Naive thymus-derived CD4-positive, alpha-beta T cell (primary cell): ENCODE measurements at places on chromosomes 4 and X. TPM values are rescaled to one million over a fixed set of nuclear protein-coding genes. Genes with fewer than 3 reads are reported as not detected.

DNA sequence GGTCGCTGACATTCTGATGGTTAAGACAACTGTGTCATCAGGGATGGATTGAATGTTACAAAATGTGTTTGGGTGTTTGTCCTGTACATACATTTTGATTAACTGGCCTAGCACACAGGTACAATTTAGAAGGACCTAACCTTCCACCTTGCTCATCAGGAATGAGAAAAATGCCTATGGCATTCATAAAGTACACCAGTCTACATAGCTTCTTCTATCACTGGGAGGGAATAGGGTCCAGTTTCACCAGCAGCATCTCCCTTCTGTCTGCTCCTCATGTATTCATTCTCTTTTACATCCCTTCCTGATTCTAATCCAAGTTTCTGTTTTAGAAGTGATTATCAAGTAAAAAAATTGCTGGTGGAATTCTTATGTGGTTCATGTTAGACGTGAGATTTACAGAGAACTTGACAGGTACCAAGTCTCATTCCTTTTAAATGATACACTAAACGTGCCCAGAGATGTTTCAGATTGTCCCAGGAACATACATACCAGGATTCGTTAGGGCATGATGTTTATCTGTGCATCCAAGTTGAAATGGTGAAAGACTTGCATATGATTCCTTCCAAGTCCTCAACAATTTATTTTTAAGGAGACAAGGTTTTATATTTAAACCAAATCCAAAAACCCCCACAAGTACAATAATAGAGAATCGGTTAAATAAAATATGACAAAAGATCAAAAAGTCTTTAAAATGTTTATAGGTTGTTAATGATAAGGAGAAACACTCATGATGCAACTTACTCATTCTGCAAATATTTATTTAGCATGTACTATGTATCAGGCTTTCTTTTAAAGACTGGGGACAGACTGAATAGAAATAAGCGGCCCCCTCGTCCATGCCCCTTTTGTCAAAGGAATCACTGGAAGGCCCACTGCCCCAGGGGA lies 359.1 kb downstream of the ZNF674 start:
- H3K4me1 ChIP-seq, result no peaks in the 10 kb centered on the region
- no peak overlapping the region for H3K4me3 ChIP-seq
- H3K27ac ChIP-seq, result no peak overlapping the region
- H3K27me3 ChIP-seq, result no peaks in the 10 kb centered on the region
- DNase-seq, result no peak
- H3K36me3 ChIP-seq, result no peaks in the 10 kb centered on the region

GRCh38 chr4:2390146-2390545 lies 28.3 kb downstream of the ZFYVE28 start:
- H3K36me3 ChIP-seq, result no peaks in the 10 kb centered on the region
- no peaks in the 10 kb centered on the region for H3K27me3 ChIP-seq
- DNase-seq, result no peak
- no peak overlapping the region for H3K4me3 ChIP-seq
- H3K27ac ChIP-seq, result no peak overlapping the region

GRCh38 chrX:153999359-154000037 lies 20.2 kb downstream of the IRAK1 start:
- no peak for DNase-seq
- H3K4me1 ChIP-seq, result peaks cover 4% of the 10 kb centered on the region
- no peaks in the 10 kb centered on the region for H3K27me3 ChIP-seq
- no peaks in the 10 kb centered on the region for H3K36me3 ChIP-seq
- no peak overlapping the region for H3K27ac ChIP-seq

GRCh38 chr4:40649321-40649720 lies 19.7 kb upstream of the RBM47 start:
- DNase-seq, result no peak
- H3K4me1 ChIP-seq, result no peaks in the 10 kb centered on the region
- no peak overlapping the region for H3K27ac ChIP-seq
- H3K36me3 ChIP-seq, result no peaks in the 10 kb centered on the region
- H3K27me3 ChIP-seq, result no peaks in the 10 kb centered on the region

DNA sequence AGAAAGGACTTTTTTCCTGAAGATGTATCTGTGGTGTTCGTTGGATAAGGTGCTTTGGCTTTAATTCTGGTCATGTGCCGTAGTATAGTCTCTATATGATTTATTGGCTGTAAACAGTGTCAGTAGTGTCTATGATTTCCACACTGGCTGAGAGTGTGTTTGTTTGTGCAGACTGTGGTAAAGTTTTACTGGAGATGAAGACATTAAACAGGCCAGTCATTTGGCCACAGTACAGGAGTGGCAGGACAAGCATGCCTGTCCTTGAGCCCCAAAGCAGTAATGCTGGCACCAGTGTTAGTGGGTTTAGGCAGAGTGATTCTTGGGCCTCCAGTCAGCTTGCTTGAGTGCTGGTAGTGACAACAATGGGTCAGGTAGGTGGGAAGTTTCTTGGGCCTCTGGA lies 1023.9 kb upstream of the GRID2 start:
- no peak overlapping the region for H3K27ac ChIP-seq
- H3K36me3 ChIP-seq, result no peaks in the 10 kb centered on the region
- DNase-seq, result no peak
- H3K4me3 ChIP-seq, result no peak overlapping the region
- H3K4me1 ChIP-seq, result no peaks in the 10 kb centered on the region

DNA sequence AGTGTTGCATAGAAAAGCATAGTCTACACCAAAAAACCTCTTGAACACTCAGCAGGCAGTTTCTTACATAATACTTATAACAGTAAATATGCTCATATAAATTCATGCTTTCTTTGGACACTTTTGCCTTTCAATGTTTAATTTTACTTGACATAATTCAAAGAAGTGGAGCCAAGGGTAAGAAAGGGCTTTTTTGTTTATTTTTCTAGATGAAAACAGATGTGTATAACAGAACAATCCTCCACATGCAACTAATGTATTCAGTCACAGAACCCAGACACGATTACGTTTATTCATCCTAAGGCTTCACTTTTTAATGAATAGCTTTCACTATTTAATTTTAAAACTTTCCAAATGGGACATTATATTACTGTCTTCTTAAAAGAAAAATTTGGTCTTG lies 58.0 kb upstream of the PTPN13 start:
- no peak for DNase-seq
- no peaks in the 10 kb centered on the region for H3K4me1 ChIP-seq
- no peaks in the 10 kb centered on the region for H3K27me3 ChIP-seq
- no peak overlapping the region for H3K27ac ChIP-seq
- H3K4me3 ChIP-seq, result no peak overlapping the region
- H3K36me3 ChIP-seq, result no peaks in the 10 kb centered on the region

GRCh38 chrX:96403446-96403845 lies 281.2 kb upstream of the DIAPH2 start:
- no peaks in the 10 kb centered on the region for H3K36me3 ChIP-seq
- H3K27me3 ChIP-seq, result no peaks in the 10 kb centered on the region
- H3K4me3 ChIP-seq, result no peak overlapping the region
- no peak for DNase-seq

- no peaks in the 10 kb centered on the region for H3K4me1 ChIP-seq
- H3K27ac ChIP-seq, result no peak overlapping the region
- no peak overlapping the region for H3K4me3 ChIP-seq
Measured at GRCh38 chr4:118767109-118767508, 68.8 kb downstream of the SEC24D start.

- no peaks in the 10 kb centered on the region for H3K36me3 ChIP-seq
- H3K4me3 ChIP-seq, result no peak overlapping the region
- no peaks in the 10 kb centered on the region for H3K4me1 ChIP-seq
- no peak for DNase-seq
- H3K27ac ChIP-seq, result no peak overlapping the region
- no peaks in the 10 kb centered on the region for H3K27me3 ChIP-seq
Measured at GRCh38 chr4:90357117-90357710, 230.0 kb downstream of the CCSER1 start.

GRCh38 chrX:69207216-69207615 lies 42.0 kb upstream of the PJA1 start:
- H3K27me3 ChIP-seq, result no peaks in the 10 kb centered on the region
- no peak overlapping the region for H3K27ac ChIP-seq
- DNase-seq, result no peak
- H3K4me1 ChIP-seq, result no peaks in the 10 kb centered on the region
- no peaks in the 10 kb centered on the region for H3K36me3 ChIP-seq

GRCh38 chr4:84051089-84051488 lies 448.0 kb downstream of the NKX6-1 start:
- H3K27ac ChIP-seq, result no peak overlapping the region
- DNase-seq, result no peak
- no peaks in the 10 kb centered on the region for H3K4me1 ChIP-seq
- H3K27me3 ChIP-seq, result no peaks in the 10 kb centered on the region
- H3K36me3 ChIP-seq, result no peaks in the 10 kb centered on the region

GRCh38 chr4:157023941-157024340 lies 52.0 kb upstream of the GLRB start:
- no peaks in the 10 kb centered on the region for H3K27me3 ChIP-seq
- H3K4me3 ChIP-seq, result no peak overlapping the region
- no peaks in the 10 kb centered on the region for H3K36me3 ChIP-seq

DNA sequence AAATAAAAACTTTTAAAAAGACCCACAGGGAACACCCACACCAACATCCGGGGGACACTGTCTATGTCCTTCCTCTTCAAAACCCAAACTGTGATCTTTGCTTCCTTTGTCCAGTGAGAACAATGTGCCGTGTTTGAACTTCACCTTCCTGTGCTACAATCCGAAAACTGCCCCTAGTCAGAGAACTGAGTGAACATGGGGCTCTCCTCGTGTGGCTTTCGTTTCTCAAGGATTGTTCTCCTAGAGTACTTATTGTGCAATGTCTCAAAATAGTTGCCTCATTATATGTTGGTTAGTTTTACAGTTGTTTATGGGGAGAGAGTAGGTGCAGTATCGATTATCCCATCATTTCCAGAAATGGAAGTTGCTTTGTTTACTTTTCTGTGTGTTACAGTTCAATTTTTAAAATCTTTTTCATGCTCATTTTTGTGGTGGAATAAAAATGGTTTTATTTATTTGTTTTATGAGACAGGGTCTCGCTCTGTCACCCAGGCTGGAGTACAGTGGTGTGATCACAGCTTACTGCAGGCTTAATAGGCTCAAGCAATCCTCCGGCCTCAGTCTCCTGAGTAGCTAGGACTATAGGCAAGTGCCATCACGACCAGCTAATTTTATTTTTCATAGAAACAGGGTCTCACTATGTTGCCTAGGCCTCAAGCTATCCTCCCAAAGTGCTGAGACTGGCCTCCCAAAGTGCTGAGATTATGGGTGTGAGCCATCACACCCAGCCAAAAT lies 29.9 kb downstream of the RBMX start:
- DNase-seq, result no peak
- no peak overlapping the region for H3K27ac ChIP-seq
- H3K36me3 ChIP-seq, result peaks cover 12% of the 10 kb centered on the region
- no peaks in the 10 kb centered on the region for H3K27me3 ChIP-seq
- no peak overlapping the region for H3K4me3 ChIP-seq

DNA sequence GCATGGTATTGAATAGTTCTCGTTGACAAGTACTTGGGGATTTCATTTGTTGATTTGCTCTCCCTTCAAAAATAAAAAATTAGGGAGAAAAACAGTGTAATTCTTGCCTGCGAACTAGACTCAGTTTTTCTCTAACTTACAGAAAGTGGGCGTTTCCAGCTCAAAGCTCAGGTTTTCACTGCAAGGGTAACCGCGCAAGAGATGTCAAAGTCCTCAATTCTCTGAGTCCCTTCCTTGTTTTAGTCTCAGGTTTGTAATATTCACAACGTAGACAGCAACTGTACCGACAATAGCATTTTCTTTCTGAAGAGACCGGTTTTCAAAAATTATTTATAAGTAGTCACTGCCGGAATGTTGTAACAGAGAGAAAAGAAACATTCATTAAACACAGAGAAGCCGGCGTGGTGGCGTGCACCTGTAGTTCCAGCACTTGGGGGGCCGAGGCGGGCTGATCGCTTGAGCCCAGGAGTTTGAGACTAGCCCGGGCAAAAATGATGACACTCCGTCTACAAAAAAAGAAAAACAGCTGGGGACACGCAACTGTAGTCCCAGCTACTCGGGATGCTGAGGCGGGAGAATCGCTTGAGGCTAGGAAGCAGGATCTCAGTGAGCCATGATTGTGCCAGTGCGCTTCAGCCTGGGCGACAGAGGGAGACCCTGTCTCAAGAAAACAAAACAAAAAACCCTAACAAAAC lies 774 bp downstream of the ZCCHC4 start:
- DNase-seq, result no peak
- H3K4me3 ChIP-seq, result peak overlapping the region; percentile 80
- H3K27ac ChIP-seq, result peak overlapping the region; percentile 71
- H3K4me1 ChIP-seq, result peaks cover 7% of the 10 kb centered on the region
- H3K36me3 ChIP-seq, result peaks cover 3% of the 10 kb centered on the region

DNA sequence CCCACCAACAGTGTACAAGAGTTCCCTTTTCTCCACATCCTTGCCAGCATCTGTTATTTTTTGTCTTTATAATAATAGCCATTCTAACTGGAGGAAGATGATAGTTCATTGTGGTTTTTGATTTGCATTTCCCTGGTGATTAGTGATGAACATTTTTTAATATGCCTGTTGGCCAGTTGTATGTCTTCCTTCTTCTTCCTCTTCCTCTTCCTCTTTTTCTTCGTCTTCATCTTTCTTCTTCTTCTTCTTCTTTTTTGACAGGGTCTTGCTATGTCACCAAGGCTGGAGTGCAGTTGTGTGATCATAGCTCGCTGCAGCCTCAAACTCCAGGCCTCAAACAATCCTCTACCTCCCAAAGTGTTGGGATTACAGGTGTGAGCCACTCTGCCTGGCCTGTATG lies 87.4 kb downstream of the CCDC160 start:
- H3K27me3 ChIP-seq, result no peaks in the 10 kb centered on the region
- no peaks in the 10 kb centered on the region for H3K36me3 ChIP-seq
- no peaks in the 10 kb centered on the region for H3K4me1 ChIP-seq
- DNase-seq, result no peak
- no peak overlapping the region for H3K27ac ChIP-seq

The SSX1 gene
- not detected for total RNA-seq

The CLDN34 gene
- not detected for total RNA-seq

The HELT gene
- total RNA-seq, result not detected

The RHOH gene
- total RNA-seq, result 239 TPM

The LRCH2 gene
- total RNA-seq, result not detected in 2 replicates

The TCEAL9 gene
- total RNA-seq, result 1.1 TPM

The SSX3 gene
- total RNA-seq, result not detected

The GLUD2 gene
- 0.13 TPM for total RNA-seq

The TRIM60 gene
- total RNA-seq, result not detected

The KDR gene
- total RNA-seq, result not detected in 2 replicates

The EGFL6 gene
- not detected for total RNA-seq

The IL2 gene
- total RNA-seq, result not detected
